ENCODE measurements at places on chromosomes 6 and 20.

GRCh38 chr20:59032023-59032712, at the start of gene ATP5F1E:
TSS of gene ATP5F1E (minus strand) at chr20:59032335. CDS start at chr20:59032251, 84 bp downstream.
- peak; percentile 95 for DNase-seq

DNA sequence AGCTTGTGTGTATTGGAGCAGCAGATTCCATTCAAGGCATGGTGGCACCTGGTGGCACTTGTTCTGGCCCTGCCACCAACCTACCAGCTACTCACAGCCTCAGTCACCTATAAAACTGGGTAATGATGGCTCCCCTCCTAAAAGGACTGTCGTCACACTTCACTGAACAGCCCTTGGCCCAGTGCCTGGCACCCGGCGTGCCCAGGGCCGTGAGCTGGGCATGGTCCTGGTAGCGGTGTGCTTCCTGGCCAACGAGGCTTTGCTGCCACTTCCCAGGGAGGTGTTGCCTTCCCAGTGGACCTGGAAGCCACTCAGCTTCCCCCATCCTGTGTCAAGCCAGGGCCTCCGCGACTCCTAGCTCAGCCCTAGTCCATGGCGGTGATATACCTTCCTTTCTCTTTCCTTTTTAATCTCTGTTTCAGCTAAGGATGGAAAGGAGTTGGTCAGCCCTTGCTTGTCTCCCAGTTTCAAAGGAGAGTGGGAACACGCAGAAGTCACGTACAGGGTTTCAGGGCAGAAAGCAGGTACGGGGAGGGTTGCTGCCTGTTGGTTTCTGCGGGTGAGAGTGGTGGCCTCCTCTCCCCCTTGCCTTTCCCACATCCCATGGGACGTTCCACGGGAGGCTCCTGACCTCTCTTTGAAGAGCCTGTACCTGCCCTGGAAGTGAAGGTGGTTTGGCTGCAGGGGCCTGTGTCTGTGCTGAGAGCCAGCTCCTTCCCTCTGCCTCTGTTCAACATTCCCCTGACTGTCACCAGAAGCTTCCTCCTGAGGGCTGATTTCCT, 25.5 kb downstream of the ENTPD6 start:
- no peak for DNase-seq

DNA sequence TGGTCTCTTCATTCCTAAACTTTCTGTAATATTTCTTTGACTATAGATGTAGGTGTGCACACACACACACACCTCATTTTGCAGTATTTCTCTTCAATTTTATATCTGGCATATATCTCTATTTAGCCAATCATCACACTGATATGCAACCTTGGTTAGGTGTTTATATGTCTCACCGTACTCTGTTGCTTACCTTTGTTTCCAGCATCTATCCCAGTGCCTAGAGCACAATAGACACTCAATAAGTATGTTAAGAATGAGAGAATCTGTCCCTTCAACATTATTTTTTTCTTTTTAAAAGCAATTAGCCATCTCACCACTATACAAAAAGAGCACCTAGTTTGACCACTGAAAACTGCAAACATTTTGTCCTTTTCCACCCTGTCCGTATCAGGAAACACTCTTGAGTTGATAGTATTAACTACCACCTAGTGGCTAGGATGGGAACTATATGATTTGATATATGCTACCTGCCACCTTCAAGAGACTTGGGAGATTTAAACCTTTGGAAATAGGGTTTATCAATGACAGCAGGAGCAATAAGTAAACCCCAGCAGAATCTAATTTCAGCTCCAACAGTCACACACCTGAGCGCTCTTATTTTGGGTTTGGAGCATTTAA, 48.7 kb upstream of the RSPO3 start:
- DNase-seq = no peak

GRCh38 chr6:65776332-65776731, 69.3 kb upstream of the EYS start:
- DNase-seq = no peak

- no peak for DNase-seq
Observed at GRCh38 chr6:93721386-93722048, 302.2 kb upstream of the EPHA7 start.
